ENCODE measurements at places on chromosomes 13 and 19.

- DNase-seq = no peak
Measured at GRCh38 chr13:57734306-57734705, 102.8 kb downstream of the PCDH17 start.

- DNase-seq = no peak
Measured at GRCh38 chr19:46825731-46826055, 25.0 kb downstream of the AP2S1 start.

- DNase-seq = no peak
Measured at GRCh38 chr13:90498096-90498495, 849.4 kb upstream of the MIR17HG start.

DNA sequence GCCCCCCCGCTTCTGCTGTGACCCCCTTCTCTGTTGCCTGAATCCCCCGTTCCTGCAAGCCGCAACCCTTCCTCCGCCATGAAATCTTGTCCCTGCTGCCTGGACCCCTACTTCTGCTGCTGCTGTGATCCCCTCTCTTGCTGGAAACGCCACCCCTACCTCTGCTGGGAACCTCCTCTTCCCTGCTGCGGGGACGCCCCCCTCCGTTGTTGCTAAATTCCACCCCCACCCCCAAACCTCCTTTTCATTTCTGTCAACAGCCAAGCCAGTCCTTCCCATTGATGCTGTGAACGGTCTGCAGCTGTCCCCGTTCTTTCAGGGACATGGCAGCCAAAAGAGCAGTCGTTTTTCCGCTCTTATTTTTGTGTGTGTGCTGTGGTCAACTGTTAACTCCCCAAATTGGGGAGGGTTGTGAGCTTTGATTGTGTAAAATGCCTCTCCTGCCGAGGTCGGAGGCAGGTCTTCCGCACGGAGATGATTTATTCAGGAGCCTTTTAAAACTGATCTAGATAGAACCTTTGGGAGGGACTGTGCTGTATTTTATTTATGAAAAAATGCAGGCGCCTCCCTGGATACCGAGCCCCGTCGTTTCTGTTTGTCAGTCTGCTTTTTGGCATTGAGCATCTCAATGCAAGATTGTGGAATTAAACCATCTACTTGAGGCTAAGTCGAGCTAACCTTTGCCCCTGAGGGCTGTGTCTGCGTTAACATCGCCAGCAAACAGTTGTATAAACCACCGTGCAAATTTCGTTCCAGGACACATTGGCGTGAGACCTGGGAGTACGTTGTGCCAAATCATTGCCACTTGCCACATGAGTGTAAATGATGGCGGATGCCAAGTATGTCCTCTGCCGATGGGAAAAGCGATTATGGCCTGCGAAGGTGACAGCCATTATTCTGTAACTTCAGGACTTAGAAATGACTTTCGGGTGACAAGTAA, 27.9 kb upstream of the NDUFS7 start:
- no peak for DNase-seq

GRCh38 chr13:27370305-27370872, 54.0 kb upstream of the GTF3A start:
- DNase-seq = no peak

Measured in left cardiac atrium (tissue), 4 donors.